Activated CD4-positive, alpha-beta T cell treated with anti-CD3 and anti-CD28 coated beads, Interleukin-2, amount 50 U/mL, for 48 hours (primary cell): ENCODE measurements at places on chromosomes 5 and 9.

DNA sequence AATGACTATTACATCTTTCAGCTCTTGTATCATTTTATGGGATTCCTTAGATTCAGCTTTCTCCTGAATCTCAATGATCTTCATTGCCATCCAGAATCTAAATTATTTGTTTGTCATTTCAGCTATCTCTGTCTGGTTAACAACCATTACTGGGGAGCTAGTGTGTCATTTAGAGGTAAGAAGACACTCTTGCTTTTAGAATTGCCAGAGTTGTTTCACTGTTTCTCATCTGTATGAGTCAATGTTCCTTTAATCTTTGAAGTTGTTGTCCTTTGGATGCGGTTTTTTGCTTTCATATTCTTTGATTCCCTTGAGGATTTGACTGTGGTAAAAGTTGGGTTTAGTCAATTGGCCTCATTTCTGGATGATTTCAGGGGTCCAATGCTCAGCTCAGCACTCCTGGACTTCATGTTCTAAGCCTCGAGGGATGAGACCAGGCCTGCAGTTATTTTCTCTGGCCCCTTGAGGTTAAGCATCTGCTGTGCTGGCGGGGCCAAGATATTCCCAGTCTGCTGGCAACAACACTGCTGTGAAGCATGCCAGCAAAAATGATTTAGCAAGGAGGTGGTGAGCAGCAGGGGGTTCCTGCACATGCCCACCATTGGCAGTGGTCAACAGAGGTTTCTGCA, 102.4 kb upstream of the PCSK5 start:
- no peak for DNase-seq

GRCh38 chr9:22055090-22055489, 46.0 kb upstream of the CDKN2B start:
- DNase-seq, result no peak

- DNase-seq, result no peak
Measured at GRCh38 chr5:31962871-31963307, 211.2 kb downstream of the GOLPH3 start.

DNA sequence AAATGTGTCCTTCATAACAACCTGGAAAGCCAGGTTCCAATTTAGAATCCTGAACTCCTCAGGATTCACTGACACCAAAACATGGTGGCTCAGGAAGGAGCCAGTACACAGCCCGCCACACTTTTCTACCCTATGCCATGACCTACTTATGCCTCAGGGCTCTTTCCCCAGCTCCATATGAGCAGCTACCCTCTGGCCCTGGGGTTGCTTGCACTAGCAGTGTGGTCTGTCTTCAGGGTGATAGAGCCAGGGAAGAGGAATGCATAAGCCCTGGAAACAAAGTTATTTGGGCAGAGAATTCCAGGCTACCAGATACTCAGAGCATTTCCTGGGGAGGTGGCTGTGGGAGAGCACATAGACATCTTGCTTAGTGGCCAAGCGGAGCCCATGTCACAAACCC, 15.0 kb upstream of the ECM2 start:
- DNase-seq, result no peak

DNA sequence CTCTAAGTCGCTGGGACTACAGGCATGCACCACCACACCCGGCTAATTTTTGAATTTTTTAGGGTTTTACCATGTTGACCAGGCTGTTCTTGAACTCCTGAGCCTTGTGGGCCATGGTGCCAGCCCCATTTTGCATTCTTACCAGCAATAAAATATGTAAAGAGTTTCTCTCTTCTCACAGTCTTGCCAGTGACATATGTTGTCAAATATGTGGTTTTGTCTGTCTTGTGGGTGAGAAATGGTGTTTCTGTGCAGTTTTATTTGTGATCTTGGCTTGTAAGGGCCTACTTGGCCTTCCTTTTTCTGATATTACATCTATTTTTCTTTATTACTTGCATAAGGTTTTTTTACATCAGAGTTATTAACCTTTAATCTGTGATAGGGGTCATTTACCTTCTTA, 47.1 kb downstream of the SPIN1 start:
- no peak for DNase-seq

DNA sequence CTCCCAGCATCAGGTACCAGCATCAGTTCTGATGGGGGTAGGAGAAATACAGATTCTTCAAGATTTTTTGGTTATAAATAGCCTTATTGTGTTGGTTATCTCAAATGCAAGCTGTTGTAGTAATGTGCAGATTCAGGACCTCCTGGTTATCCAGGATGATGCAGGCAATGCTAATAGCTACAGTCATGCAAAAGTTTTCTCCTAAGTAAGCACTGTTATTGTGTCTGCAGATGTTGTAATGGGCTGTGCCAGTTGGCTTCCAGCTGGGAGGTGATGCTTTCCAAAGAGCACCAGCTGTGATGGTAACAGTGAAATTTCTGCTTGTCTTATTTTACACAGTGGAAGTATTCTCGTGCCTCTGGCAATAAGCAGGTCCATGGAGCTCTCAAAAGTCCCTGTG, 719.2 kb upstream of the CTNND2 start:
- DNase-seq, result no peak

- no peak for DNase-seq
Measured at GRCh38 chr5:53545744-53546143, 14.7 kb upstream of the NDUFS4 start.

DNA sequence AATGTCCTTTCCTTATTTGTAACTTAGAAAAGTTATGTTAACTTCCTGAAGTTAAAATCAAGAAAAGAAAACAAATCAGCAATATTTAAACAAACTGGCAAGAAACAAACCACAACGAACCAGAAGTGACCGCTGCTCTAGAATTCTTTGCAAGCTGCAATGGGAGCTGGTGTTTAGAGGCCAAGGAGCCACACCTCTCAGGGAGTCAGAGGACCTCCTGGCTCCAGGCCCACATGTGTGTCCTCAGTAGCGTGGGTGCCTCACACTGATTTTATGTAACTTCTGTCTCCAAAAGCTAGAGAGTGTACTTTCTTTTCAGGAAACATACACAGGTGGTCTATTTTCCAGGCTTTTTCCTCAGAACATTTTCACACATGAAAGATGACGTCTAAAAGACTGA, 100.4 kb downstream of the IRX2 start:
- no peak for DNase-seq

DNA sequence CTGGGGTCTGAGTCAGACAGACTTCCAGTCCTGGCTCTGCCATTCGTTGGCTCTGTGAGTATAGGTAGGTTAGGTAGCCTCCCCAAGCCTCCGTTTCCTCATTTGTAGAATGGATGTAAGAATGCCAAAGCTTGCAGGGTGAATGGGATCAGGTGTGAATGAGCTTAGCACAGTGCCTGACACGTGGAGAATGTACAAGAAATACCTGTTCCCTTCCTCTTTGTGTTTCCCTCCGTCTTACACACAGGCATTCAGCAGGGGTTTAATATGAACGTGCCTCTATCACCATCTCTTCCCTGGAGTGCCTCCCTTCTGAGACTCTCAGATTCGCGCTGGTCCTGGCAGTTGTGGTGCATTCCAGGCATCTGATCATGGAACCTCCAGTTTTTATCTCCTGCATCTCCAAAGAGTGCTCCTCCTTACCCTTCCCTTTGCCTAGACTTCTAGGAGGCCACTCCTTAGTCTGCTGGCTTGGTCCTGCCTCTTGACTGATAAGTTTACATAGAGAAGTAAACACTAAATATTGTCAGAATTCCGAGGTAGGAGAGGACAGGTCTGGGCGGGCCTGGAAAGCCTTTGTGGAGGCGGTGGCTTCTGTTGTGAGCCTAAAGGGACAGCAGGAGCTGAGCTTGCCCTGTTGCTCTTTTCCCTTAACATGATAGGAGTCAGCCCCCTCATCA, 199.4 kb downstream of the AOPEP start:
- DNase-seq, result no peak

- no peak for DNase-seq
Measured at GRCh38 chr9:130226112-130226511, 39.4 kb upstream of the HMCN2 start.

- no peak for DNase-seq
Measured at GRCh38 chr9:103999375-104000062, 94.6 kb upstream of the SMC2 start.

DNA sequence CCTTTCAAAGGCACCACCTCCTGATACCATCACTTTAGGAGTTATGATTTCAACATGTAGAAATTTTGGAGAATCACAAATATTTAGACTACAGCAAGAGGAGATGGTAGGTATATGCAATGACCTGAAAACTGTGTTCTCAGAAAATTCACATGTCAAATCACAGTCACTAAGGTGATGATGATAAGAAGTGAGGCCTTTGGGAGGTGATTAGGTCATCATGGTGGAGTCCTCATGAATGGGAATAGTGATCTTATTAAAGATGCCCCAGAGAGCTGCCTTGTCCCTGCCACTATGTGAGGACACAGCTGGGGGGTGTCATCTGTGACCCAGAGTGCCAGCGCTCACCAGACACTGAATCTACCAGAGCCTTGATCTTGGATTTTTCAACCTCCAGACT, 513.5 kb upstream of the TUSC1 start:
- no peak for DNase-seq

GRCh38 chr5:58503390-58504046, 12.3 kb downstream of the GAPT start:
- DNase-seq, result no peak

- peak; percentile 8 for DNase-seq
Measured at GRCh38 chr5:42583322-42583721, 160.1 kb downstream of the GHR start.

- no peak for DNase-seq
Measured at GRCh38 chr9:26939955-26940711, 6.9 kb downstream of the PLAA start.

GRCh38 chr5:75335952-75336614, 937 bp upstream of the HMGCR start:
- no peak for DNase-seq

GRCh38 chr9:76619197-76619596, 145.0 kb upstream of the PCA3 start:
- no peak for DNase-seq

- no peak for DNase-seq
Measured at GRCh38 chr5:167713896-167714295, 577.5 kb upstream of the WWC1 start.

DNA sequence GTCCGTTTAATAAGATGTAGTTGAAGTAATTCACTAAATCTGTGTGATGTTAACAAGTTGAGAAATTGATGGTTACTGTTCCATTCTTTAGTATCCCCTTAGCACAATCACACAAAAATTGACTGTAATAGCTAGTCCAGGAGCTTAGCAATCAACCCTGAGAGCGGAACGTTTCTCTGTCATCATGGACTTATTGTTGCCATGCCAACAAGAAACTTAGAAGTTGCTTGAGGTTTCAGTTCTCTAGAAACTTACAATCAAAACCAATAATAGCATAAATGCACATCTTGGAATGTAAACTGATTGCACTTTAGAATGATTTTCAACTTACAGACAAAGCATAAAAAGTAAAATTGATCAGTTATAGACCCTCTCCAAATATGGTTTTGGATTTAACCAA, 125.4 kb upstream of the ANKH start:
- DNase-seq, result no peak

DNA sequence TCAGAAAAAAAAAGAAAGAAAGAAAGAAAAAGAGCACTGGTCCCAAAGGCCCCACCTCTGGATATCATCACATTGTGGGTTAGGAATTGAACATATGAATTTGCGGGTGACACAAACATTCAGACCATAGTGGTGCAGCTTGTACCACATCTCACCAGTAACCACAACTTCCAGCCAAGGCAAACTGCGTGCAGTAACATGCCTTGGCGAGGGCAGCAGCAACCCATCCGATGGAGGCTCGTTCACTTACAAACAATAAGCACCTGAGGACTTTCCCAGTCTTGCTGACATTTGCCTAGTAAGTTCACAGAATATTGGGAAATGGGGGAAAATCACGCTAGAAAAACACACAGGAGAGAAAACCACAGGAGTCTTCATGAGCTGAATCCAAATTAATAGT, 508.1 kb downstream of the ZNF608 start:
- no peak for DNase-seq

DNA sequence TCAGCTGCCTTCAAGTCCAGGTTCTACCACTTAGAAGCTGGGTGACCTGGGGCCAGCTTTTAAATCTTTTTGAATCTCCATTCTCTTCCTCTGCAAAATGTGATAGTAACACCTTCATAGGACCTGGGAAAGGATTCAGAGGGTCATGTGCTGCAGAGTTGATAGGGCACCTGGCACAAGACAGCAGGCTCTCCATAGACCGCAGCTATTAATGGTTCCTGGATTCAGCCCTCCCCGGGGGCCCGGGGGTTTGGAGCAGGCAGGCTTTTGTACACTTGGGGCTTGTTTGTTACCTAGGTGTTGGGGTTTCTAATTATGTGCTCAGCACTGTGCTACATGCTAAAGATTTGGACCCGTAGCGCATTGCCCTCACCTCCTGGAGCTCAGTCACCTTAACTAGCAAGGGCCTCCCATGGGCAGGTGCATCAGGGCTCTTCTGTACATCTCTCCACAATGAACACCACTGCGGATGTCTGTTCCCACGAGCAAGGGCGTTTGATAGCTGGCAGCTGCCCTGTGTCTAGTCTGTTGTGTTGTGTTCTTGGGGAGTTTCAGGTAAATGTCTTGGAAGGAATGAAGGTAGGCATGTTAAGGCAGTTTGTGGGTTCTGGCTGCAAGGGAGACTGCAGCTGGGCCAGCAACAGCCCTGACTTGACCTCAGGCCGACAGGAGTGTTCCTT, 12.1 kb downstream of the PRRC2B start:
- DNase-seq, result no peak

- no peak for DNase-seq
Measured at GRCh38 chr9:126424511-126424910, 97.9 kb downstream of the MVB12B start.

- no peak for DNase-seq
Measured at GRCh38 chr9:115098226-115098965, 19.6 kb downstream of the TNC start.

- no peak for DNase-seq
Measured at GRCh38 chr5:123743990-123744583, 232.1 kb downstream of the CSNK1G3 start.

DNA sequence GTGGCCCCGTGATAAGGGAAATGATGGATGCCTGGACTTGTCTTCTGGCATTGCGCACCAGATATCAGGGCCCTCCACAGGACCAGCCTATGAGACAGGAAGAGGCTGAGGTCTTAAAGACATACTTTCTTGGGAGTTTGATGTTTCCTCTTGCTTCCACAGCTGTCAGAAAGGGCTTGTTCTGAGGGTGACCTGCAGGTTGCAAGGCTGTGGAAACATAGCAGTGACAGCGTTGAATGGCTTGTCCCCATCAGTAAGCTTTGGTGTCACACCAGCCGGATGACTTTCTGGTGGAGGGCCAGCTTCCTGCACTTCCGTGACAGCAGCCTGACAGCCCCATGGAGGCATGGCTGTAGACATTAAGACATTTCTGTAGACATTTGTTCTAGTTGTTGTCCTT, 143.2 kb downstream of the C9orf152 start:
- DNase-seq, result no peak

DNA sequence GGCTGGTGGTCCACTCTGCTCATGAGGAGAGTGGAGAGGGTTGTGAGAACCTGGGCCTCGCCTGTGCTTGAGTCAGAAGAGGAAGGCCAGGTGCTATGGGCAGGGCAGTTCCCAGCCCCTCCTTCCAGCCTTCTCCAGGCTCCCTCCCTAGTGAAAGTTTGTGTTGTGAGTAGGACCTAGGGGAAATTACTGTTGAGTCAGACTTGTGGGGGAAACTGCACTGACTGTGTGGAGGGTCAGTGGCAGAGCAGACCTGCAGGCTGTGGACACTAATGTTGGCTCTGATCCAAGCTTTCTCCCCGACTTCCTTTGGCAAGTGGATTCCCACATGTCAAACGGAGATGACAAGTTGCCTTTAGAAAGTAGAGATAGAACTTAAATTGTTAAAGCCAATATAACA, 102.6 kb downstream of the ARHGAP26 start:
- DNase-seq, result no peak

- no peak for DNase-seq
Measured at GRCh38 chr9:7639471-7639870, 160.1 kb downstream of the DMAC1 start.

- DNase-seq, result no peak
Measured at GRCh38 chr5:168359820-168360460, 68.5 kb downstream of the WWC1 start.
